Activated CD4-positive, alpha-beta T cell treated with anti-CD3 and anti-CD28 coated beads, Interleukin-2, amount 50 U/mL, for 1 hour (primary cell): ENCODE measurements at places on chromosomes 6 and 20.

DNA sequence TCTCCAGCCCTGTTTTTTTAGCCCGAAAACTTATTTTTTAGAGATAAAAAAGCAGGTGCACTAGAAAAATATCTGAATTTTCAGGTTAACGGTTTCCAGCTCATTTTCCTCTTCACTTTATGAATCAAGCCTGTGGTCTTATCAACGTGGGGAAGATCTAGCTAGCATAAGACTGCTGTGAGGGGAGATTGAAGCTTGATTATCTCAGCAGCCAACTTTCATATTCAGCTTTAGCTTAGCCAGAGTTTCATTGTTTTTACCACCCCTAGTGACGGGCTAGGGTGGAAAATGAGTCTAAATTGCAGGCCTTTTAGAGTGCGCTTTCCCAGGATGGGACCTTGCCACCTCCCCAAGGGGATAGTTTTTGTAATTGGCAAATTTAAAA, 11.9 kb upstream of the RBM38 start:
- DNase-seq: no peak

- DNase-seq: no peak
These were observed 139.5 kb upstream of the FAM83B start for GRCh38 chr6:54706844-54707605.

DNA sequence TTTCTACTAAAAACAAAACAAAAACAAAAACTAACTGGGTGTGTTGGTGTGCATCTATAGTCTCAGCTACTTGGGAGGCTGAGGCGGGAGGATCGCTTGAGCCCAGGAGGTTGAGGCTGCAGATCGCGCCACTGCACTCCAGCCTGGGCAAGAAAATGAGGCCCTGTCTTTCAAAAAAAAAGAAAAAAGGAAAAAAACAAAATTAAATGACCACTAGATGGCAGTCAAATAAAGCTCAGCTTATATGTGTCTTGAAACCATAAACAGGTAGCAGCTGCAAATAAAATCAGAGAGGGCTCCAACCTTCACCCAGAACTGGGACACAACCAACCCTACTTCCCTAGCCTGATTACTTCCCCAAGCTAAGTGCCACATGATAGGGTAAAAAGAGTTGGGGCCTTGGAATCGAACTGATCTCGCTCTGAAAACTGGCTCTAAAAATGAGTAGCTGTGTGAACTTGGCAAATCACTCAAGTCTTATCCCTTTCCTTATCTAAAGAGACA, 67.1 kb upstream of the ADGRF4 start:
- DNase-seq: no peak

DNA sequence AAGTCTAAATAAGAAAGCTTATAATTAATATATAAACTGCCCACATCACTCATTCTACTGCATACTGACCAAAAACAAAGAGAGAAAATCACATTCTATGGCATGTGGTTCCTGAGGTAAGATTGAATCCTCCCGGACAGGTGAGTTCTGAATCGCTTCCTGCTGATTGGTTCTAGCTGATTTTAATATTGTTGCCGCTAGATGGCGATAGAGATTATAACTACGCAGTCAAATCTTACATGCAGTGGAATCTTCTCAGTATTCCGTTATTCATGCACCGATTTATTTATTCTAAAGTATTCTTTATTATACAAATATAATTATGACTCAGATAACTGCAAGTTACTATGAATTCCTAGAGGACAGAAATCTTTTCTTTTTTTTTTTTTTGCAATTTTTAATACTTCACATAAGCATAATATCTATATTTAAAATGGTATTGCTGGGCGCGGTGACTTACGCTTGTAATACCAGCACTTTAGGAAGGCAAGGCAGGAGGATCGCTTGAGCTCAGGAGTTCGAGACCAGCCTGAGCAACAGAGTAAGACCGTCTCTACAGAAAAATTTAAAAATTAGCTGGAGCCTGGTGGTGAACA, 24.2 kb upstream of the TMX4 start:
- DNase-seq: no peak

GRCh38 chr6:110567957-110568696, 91.7 kb upstream of the SLC22A16 start:
- DNase-seq: no peak

GRCh38 chr6:30879684-30880427, 4.5 kb upstream of the DDR1 start:
- no peak for DNase-seq

DNA sequence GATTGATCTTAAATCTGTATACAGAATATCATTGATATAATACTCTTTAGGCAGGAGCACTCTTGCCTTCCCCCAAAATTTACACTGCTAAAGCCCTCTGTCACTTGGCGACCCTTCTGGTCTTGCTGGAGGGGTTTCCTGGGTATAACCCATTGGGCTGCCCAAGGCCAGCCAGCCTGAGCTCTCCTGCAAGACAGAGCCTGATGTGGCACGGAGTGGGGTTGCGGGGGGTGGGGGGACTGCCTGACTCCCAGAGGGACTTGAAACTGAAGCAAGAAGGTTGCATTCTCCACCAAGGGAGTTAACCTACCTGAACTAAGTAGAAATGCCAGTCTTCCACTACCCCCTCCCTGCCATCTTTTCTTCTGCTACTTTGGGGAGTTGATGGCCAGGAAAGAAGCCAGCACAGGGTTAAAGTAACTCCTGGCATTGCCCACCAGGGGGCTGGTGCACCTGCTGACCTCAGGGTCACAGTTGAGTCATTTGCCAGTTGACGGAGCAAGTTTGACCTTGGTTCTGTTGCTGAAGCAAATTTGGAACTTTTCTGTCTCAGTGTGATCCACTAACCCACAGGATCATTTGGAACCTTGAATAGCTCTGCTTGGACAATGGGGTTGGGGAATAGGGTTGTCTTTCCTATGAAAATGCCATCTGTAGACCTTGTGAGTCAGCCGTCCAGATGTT, 79.4 kb downstream of the ASXL1 start:
- DNase-seq: no peak

DNA sequence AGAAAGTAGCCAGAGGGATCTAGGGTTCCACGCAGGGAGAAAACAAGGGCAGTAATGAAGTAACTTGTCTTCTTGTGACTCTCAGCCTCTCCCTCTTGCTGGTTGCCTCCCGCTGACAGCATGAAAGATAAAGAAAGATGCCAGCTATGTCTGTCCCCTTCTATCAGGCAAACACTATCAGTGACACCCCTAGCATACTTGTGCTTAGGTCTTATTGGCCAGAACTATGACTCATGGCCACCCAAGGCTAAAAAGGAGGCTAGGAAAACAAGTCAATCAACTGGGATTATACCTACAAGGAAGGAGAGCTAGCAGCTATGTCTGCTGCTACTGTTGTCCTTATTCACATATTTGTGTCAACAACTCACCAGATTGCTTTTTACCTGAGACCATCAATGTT, 206.8 kb upstream of the SOX4 start:
- DNase-seq: no peak

DNA sequence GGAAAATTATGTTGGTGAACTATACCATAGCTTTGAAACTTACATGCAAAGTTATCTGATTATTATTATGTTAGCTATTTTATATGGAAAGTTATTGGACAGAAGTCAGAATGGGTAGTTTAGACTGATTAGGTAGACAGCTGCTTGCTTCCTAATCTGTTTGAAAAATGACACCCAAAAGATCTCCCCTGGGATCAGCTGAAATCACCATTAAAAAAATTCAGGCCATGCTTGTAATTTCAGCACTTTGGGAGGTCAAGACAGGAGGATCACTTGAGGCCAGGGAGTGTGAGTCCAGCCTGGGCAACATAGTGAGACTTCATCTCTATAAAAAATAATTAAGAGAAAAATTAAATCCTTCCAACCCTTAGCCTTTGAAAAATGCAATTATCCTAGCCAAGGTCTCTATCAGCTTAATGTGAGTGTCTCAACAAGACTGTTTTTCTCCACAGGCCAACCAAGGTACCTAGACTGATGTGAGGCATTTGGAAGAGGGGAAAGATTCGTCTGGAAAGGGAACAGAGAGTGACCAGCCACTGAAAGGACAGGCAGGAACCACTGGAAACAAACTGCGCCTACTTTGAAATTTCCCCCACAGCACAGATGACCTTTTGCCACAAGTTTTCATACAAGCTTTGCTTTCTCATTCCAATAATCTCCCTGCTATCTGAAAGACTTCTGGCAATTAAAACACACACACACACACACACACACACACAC, 232.3 kb downstream of the GMPR start:
- DNase-seq: no peak
